ENCODE measurements at places on chromosomes 2 and 18.

GRCh38 chr18:3466045-3466444 is 16.1 kb downstream of the TGIF1 start:
- no peak for DNase-seq

DNA sequence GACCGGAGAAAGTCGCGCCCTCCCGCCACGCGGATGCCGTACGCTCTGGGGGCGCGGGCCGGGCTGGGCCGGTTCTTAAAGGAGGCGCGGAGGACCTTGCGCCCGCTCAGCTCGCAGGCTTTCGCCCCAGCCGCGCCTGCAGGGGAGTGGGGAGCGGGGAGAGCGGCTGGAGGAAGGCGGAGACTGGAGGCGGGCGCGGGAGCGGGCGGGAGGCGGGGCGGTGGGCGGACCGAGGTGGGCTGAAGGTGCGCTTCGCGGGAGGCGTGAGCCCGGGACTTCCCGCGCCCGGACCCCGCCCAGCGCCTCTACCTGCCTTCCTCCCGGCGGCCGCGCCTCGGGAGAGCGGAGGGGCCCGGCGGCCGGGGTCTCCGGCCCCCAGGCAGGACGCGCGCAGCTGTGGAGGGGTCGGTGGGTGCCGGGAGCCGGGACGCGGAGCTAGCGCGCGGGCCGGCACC is at the start of gene ADRA2B:
TSS of gene ADRA2B (minus strand) at position 148 of the 455 bp plus-strand sequence. CDS start 422 bp downstream, outside the sequence.
- DNase-seq = no peak

DNA sequence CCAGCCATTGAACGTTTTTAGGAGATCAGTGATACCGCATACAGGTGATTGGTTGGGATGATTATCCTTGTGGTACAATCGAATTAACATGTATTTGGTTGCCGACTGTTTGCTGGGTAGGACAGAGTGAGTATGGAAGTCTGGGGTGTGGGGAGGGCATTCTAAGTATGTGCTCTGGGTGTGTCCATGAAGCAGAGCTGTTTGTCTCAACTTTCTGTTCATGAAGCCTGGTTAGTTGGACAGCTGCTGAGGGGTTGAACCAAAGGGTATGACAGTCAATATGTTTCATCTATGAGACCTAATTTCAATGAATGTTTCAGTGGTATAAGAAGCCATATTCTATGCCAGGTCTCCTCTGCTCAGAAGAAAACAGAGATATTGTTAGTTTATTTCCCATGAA is 21.9 kb upstream of the SPTBN1 start:
- no peak for DNase-seq

DNA sequence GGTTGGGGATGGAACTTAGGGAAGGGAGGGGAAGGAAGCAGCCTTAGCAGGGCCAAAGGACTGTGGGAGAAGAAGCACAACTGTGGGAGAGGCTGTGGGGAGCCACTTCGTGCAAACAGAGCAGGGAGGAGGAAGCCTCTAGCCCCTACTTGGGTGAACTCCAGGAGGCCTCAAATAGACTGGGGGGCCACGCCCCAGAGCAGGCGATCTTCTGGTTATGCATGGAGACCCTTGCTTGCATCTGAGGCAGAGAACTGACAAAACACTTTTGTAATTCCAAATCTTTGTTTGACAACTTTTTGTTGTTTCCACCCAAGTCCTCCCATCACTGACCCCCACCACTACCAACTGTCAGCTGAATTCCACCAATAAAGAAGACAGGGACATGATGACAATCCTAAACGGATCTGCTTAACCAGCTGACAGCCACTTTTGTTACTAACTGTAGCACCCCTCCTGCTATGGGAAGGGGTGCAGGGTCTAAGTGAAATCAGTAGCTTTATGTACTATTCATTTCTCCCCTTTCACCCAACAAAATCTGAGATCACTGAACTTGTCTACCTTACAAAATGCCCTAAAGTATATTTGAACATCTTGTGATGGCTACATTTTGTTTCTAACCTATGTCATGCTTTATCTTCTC is 80.5 kb upstream of the CPO start:
- no peak for DNase-seq

DNA sequence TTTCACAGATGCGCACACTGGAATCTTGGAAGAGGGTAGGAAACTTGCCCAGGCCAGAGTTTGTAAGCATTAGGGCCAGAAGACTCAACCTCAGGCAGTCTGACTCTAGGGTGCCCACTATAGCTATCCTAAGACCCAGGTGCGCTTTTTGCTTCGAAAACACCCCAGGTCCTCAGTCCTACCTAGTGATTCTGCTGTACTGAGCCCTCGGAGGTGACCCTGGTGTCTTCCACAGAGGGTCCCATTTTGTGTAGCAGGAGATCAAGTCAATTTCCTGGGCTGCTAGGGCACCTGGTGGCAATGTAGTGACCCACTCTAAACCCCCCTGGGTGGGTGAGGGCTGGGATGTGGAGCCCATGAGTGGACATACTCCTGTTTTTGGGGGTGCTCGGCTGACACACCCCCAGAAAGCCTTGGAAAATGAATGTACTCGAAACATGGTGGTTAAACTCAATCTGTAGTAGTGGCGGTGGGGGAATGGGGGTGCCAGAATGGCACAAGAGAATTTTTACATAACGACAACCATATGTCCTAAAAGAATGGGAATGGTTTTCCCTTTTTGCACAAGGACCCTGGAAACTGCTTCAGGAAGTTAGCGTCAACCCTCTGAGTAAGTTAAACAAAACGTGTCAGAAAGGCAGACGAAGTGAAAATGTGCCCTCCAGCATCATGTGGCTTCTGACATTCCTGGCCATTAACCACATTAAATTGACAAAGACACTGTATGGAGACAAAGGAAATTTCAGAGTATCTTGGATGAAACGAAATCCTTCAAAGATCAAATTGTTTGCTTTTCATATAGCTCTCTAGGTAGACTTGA is 218.0 kb upstream of the COPS8 start:
- no peak for DNase-seq

DNA sequence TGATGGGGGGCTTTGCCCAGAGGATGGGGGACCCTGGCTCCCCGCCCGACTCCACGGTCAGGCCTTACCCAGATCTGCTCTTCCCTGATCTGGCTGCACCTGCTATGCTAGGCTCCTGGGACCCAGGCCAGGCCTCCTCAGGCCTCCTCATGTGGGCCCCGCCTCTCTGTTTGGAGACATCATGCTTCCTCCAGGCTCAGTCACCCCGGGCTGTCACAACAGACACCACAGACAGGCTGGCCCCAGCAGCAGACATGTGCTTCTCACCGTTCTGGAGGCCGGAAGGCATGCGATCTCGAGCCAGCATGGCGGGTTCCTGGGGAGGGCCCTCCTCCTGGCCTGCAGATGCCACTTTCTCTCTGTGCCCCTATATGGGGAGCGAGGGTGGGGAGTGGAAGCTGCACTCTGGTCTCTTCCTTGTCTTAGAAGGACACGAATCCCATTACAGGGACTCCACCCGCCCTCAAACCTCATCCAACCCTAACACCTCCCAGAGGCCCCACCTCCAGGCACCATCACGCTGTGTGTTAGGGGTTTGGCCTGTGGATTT is 10.8 kb upstream of the NEU4 start:
- DNase-seq = no peak

GRCh38 chr18:48715711-48716361 is 177.0 kb downstream of the CTIF start:
- DNase-seq = no peak

- no peak for DNase-seq
These were observed 14.9 kb downstream of the IGFBP2 start for GRCh38 chr2:216648105-216648504.

GRCh38 chr2:190655570-190655969 is 6.7 kb downstream of the NAB1 start:
- DNase-seq = no peak

DNA sequence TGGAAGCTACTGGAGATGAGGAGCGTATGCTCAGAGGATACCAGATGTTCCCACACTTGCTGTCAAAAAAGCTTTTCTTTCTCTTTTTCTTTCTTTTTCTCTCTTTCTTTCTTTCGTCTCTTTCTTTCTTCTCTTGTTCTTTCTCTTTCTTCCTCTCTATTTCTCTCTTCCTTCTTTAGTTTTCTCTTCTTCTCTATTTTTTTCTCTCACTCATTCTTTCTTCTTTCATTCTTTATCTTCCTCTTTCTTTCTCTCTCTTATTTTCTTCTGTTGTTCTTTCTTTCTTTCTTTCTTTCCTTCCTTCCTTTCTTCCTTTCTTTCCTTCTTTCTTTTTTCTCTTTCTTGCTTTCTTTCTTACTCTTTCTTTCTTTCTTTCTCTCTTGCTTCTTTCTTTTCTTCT is 457.6 kb downstream of the CMPK2 start:
- no peak for DNase-seq

GRCh38 chr2:148887350-148888002 is 12.4 kb downstream of the KIF5C start:
- DNase-seq = no peak
